ENCODE measurements at places on chromosomes 3 and 15.

GRCh38 chr15:43225201-43225949, 4.6 kb upstream of the EPB42 start:
- peak; percentile 87 for DNase-seq

- no peak for DNase-seq
Observed at GRCh38 chr15:47588958-47589357, 128.3 kb upstream of the SEMA6D start.

DNA sequence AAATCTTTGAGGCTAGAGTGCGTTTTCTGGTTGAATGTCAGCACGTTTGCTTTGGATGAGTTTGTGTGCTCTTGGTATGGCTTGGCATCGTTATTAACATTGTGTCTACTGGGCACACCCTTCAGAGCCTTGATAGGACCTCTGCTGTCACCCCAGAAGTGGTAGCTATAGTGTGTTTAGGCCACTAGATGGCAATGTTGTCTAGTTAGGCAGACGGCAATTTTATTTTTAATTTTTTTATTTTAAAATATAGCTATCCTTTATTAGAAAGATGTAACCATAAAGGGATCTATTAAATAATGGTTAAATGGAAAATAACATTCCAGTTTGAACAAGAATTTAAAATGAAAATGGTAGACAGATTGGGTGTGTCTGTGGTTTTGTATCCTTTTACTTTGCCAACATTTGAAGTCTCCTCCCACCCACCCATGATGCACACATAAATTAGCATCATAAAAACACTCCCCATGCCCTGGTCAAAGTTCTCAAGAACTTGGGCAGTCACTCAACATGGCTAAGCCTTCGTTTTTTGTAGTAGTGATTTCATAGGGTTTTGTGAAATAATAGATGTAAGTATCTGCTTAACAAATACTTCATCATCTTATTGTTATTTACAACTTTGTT, 200.7 kb downstream of the KCNH8 start:
- DNase-seq = peak; percentile 33

- no peak for DNase-seq
Observed at GRCh38 chr3:128973988-128974564, 19.8 kb downstream of the CFAP92 start.

- DNase-seq = no peak
Observed at GRCh38 chr3:158836312-158836711, 34.5 kb downstream of the MFSD1 start.

GRCh38 chr3:188104050-188104449, 49.9 kb upstream of the LPP start:
- peak; percentile 27 for DNase-seq

DNA sequence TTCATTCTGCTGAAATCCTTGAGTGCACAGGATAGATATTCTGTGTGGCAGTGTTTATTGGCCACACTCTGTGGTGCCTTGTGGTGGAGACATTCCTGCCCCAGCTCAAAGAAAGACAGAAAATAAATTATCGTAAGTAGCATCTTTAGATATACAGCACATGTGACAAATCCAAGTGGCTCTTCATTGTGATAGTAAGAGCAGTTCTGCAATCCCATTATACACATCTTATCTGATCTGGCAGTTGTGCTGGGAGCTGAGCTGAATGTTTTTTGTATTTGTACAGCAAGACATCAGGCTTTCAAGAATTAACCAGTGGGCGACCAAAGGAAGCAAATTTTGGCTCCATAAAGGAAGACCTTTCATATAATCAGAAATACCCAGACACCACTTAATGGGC, 235.3 kb upstream of the MRPL3 start:
- no peak for DNase-seq

DNA sequence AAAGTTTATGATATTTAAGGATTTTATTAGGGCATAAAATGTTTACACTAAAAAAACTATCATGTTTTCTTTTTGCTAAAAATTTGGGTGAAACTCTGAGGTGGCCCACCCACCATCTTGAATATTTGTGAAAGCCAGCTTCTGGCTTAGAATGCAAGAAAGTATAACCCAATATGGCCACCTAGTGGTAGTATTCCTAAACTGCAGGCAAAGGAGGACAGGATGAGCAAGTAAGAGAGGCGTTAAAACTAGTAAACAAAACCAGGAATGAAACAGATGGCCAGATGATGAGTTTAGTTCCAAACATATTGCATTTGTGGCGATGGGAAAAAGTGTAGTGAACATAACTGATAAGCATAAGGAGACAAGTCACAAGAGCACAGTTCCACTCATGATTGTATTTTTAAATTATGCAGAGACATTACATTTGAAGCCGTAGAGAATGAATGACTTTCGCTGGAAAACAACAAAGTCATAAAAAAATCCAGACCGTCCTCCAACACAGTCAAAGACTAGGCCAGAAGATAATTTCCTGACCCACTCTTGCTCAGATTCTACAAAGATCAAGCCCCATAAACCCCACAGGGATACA, 103.3 kb upstream of the PRTG start:
- DNase-seq = peak; percentile 93

DNA sequence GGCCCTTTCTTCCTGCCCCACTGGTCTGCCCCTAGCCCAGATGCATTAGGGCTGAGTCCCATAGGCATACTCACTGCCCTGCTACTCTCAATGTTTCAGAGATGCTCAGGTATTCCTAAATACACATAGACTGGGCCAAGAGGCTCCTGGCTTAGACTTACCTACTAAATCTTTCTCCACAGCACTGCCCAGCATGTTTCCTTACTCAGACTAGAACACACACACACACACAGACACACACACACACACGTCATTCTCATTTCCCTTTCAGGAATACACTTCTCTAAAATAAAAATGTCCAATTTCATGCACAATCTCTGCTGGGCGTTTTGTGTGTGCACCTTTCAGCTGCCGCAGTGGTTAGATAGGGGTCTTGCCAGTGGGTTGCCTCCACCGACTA, 175.7 kb downstream of the FAM43A start:
- no peak for DNase-seq

DNA sequence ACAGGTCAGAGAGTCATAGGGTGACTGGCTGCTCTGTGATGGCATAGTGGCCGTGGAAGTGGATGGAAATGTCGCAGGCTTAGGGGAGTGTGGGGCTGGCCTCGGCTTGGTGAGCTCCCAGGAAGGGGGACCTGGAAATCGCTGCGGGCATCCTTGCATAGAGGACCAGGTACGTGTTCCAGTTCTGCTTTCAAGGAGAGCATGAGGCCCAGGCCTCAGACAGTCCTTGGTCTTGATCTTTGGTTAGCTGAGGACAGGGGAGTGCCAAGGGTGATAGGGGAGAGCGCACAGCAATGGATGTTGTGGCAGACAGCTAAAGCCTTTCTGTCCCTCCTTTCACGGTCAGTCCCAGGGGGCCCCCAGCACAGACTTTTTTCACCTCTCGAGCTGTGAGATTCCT, 110.5 kb downstream of the SNRPN start:
- no peak for DNase-seq

DNA sequence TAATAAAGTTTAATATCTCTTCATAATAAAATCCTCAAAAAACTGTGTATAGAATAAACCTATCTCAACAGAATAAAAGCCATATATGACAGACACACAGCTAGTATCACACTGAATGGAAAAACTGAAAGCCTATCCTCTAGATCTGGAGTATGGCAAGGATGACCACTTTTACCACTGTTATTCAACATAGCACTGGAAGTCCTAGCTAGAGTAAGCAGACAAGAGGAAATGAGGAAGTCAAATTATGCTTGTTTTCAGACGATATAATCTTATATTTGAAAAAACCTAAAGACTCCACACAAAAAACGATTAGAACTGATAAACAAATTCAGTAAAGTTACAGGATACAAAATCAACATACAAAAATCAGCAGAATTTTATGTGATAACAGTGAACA, 57.4 kb upstream of the DIPK2A start:
- no peak for DNase-seq

- peak; percentile 98 for DNase-seq
Observed at GRCh38 chr15:95557226-95558046, 773.1 kb upstream of the NR2F2 start.

- no peak for DNase-seq
Observed at GRCh38 chr3:119538772-119539171, 20.6 kb downstream of the CD80 start.

GRCh38 chr3:46928282-46928681, 48.3 kb downstream of the CCDC12 start:
- no peak for DNase-seq

DNA sequence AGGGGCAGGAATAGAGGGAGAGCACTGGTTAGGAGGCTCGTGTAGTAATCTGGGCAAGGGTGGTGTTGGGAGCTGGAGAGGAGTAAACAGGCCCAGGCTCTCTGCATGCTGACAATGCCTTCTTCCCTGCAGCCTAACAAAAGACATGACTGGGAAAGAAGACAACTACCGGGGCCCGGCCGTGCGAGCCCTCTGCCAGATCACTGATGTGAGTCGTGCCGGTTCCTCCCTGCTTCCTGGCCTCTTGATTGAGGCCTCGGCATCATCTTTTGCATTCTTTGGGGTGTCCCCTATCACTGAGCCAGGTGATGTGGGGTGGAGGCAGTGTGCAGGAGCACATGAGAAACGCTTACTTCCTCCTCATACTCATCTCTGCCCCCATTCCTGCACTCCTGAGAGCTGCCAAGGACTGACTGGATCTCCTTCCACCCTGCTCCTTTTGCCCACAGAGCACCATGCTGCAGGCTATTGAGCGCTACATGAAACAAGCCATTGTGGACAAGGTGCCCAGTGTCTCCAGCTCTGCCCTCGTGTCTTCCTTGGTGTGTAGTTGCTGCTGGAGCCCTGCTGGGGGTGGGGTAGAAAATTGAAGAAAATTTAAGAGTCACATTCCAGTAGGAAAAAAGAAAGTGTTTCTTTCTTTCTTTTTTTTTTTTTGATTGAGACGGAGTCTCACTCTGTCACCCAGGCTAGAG, 5.3 kb downstream of the COPG1 start:
- DNase-seq = no peak

DNA sequence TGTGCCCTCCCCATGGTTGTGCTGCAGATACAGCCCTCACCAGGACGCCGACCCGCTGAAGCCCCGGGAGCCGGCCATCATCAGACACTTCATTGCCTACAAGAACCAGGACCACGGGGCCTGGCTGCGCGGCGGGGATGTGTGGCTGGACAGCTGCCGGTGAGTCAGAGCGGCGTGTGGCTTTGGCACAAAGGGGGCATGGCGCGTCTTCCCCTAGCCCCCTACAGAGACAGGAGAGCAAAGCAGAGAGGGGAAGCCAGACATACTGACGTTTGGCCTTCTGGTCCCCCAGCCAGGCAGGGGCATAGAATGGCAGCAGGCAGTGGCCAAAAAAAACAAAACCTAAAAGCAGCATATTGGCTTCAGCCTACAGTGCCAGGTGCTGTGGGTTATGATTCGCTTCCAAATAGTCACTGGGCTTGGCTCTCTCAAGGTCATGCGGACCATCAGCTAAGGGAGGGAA, 64.0 kb downstream of the MESD start:
- no peak for DNase-seq

GRCh38 chr3:63015614-63016309, 140.5 kb upstream of the CADPS start:
- DNase-seq = no peak

DNA sequence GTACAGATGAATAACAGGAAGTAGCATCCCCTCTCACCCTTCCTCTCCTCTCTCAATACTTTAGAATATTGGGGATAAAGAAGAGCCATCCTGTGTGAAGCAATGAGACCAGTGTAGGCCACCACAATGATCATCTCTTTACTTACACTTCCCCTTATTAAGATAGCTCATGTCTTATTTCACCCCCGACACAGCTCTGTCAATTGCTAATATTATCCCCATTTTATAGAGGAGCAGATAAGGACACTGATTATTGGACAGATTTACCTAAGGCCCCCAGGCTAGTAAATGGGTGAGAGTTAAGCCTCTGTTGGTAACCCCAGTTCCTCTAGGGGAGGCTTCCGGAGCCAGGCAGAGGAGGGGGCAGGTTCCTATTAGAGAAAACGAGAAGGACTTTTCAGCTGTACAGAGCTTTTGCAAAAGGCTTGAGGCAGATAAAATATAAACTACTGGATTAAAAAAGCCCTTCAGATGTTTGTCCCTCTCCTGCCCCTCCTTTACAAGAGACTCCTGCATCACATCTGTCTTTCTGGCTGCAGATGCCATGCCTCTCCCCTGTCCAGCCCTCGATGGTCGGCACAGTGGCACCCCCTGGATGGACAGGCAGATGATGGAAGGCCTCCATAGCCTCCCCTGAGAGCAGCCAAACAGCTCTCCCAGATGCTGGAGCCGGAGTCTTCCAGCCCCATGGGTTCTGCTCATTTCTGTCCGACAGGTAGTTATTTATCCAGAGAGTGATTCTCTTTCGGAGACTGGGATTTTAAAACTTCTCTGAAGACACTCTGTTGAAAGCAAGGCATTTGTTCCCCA, 49.4 kb upstream of the LCTL start:
- no peak for DNase-seq

DNA sequence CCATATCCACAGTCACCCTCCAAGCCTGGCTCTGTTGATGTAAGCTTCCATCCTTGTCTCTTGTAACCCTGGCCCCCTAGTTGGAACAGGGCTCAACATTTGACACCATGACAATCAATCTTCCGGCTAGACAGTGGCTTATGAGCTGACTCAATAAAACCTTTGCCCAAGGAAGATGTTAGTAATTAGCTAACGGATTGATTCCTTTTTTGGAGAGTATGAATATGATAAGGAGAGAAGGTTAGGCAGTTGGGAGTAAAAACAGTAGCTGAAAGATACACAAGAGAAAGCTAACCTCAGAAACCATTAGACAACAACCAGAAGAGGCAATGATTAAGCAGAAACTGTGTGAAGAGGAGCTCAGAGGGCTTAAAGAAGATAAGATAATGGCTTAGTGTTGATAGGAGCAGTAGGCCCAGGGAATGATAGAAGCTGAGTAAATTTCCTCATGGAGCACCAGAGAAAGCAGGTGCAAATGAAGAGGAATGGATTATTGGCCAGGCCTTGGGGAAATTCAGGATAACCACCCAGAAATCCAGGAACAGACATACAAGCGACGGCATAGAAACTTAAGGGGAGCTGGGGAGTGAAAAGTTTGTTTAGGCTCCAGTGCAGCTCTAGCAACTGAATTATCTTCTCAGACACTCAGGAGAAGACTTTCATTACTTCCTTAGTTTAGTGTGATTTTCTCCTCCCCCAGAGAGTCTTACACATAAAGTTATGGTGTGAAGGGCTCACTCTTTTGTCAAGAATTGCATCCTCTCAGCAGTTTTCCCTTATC, 7.8 kb upstream of the RFX7 start:
- DNase-seq = no peak

- no peak for DNase-seq
Observed at GRCh38 chr3:123590685-123591450, 6.0 kb upstream of the HACD2 start.

All from choroid plexus epithelial cell (primary cell).